ENCODE measurements at places on chromosomes 7 and 10.

GRCh38 chr10:118241229-118242137 is 100.6 kb downstream of the FAM204A start:
- peak; percentile 51 for DNase-seq

- DNase-seq, result no peak
These were observed 61.8 kb downstream of the TACC2 start for GRCh38 chr10:122050811-122051210.

GRCh38 chr10:10350050-10350449 is 667.6 kb upstream of the CELF2 start:
- no peak for DNase-seq

GRCh38 chr10:88804083-88804812 is 1.7 kb downstream of the LIPM start:
- DNase-seq, result no peak

DNA sequence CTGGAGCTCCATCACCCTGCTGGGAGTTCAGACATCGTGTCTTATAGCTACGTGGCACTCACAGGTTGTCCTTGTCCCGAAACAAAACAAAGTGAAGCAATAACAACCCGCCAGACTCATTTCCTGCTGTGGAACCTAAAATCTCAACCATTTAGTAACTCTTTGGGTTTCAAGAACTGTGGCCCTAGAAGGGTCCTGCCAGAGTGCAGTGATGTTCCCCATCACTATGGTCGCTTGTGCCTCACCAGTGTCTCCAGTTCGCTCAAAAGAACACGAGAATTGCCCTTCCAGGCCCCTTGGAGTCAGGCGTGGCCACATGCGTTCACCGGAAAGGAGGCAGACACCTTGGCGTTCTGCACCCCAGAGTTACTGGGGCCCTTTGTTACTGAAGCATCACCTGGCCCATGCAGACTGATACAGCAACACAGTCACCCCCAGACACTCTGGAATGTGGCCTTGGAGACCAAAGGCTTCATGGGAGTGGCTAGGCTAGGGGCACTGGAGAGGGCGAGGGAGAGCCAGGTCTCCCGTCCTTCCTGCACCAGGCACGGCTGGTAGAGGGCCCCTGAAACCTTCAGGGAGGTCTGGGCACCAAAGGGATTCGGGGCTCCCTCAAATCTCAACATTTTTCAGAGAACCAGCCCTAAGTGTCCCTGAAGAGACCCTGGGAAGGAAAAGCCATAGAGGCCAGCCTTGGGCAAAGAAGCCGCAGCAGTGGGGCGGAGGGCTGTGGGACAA is 908 bp downstream of the CRYGN start:
- no peak for DNase-seq

GRCh38 chr10:4652111-4653010 is 173.6 kb upstream of the AKR1E2 start:
- no peak for DNase-seq

DNA sequence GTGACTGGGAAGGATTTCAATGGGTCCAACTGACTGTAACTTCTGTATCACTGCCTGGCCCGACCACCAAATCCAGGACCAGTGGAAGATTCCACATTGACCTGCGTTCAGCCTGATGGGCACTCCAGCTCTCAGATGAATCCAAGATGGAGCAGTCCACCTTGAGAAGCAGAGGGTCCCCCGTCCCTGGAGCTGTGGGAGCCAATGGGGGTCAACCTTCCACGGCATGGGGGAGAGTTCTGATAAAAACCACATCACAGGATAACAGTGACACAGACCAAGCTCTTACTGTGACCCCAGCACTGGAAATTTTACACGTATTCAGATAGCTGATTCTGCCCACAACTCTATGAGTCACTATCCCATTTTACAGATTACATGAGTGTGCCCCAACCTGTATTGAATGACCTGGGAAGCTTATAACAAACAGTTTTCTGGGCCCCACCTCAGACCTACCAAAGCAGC is 11.2 kb downstream of the ZCCHC24 start:
- no peak for DNase-seq

DNA sequence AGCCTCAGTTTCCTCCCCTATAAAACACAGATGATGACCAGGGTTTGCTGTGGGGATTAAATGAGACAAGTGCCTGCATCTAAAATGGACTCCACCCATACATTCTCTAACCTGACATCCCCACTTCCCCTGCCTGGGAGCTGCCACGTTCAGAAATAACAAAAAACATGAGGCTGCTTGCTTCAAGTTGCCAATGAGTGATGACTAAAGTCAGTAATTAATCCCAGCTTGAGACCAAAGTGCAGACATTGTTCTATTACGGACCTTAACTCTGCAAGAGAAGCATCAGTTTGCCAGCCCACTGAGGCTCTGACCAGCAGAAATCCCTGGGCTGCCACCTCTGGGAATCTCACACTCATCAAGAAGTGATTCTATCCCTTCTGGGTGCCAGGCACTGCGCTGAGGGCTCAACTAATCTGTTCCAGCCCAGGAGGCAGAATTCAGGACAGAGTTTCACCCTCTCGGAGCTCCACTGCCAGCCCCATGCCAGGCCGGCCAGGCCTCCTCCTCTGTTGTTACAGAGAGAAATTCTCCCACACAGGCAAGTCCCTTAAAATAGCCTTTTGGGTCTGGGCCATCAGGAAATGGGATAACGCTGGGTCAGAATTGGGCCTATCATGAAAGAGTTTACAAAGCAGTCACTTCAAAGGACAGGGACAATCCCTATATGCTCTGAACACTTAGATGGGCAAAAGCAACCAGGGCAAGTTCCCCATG is 11.4 kb downstream of the SH3PXD2A start:
- no peak for DNase-seq

GRCh38 chr7:95046494-95047240 is 139.3 kb downstream of the PPP1R9A start:
- DNase-seq, result no peak

- DNase-seq, result no peak
These were observed 21.7 kb upstream of the PFKP start for GRCh38 chr10:3045471-3046209.

DNA sequence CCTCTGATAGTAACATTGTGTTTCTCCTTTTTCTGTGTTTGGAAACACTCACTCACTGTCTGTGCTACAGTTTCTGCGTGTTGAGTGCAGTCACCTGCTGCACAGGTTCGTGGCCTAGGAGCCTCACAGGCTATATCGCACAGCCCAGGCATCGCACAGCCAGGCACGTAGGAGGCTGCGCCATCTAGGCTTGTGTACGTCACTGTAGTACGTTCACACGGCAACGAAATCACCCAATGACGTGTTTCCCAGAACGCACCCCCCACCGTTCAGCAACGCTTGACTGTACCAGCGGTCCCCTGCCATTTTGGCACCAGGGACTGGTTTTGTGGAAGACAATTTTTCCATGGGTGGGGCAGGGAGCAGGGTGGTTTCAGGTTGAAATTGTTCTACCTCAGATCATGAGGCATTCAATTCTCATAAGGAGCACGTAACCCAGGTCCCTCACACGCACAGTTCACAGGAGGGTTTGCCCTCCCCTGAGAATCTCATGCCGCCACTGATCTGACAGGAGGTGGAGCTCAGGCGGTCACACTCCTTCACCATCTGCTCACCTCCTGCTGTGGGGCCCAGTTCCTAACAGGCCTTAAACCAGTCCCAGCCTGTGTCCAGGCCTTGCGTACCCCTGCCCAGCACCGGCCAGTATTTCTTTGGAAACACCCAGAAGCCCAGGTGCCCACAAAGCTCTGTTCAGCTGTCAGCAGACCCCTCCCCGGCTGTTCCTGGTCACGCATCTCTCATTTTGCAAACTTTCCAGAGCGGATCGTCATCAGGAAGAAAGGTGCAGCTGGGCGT is 23.2 kb upstream of the PRKAR1B start:
- DNase-seq, result no peak

DNA sequence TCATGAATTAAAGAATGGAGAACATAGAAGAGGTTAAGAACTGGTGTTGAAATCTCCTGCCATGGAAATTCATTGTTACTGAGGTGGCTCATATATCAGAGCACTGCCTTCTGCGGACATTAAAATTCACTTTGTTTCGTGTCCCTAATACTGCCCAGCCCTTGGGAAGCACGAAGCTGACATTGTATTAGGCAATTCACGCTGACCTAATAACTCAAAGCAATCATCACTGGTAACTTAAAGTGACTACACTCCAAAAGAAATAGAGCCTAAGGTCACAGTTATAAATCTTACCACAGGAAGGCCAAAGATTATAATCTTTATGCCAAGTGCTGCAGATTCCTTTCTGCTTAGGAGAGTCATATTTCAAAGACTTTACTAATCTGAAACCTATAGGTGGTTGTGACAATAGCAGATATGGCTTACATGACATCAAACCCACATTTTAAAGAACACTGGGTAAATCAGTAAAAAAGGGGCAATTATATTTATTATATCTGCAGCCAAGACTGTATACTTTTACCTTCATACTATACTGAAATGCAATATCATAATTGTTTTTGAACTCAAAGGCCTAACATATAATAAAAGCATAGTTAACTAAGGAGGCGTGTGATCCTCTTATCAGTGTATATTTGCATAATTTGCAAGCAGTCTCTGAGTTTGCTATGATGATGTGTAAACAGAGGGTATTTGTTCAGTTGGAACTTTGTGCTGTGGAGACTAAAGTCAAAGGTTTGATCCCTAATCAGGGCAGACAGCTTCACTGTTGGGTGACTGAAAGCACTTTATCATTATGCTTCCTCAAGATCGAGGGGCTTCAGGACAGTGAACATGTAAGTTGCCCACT is 51.9 kb upstream of the CAPZA2 start:
- DNase-seq, result no peak

DNA sequence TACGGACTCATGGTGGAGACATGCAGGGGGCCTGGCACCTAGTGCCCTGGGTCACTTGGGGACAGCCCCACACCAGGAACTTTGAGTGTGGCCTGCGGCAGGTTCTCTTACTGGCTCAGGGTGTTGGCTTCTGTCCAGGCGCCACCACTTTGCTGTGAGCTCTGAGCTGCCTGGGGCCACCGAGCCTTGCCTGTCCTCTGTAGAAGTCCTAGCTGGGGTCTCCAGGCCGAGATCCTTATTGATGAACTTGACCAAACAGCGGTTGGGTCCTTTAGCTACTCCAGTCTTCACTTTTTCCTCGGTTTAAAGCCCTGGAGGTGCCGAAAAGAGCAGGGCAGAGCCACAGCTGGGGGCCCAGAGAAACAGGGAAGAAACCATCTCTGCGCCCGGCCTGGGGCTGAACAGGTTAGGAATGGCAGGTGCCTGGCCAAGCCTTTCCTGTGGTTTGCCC is 41.3 kb downstream of the ZNF467 start:
- DNase-seq, result no peak

GRCh38 chr10:101565936-101566332 is 22.1 kb downstream of the POLL start:
- DNase-seq, result no peak

GRCh38 chr7:94882891-94883290 is 24.5 kb upstream of the PPP1R9A start:
- DNase-seq, result no peak

DNA sequence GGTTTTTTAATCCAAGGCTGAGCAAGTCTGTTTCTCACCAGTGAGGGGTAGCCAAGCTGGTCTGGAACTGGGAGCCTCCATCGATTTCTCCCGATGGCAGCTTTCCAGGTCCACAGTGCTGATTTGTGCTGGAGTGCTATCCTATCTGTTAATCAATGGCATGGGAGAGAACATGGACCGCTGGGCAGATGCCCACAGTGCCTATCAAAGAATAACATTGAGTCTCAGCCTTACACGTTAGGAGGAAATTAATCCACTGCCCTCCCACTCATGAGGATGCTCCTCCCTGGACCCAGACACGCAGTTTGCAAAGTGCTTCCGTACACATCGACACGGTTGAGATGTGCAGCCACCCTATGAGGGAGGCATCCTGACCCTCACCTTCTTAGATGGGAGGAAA is 36.0 kb upstream of the CUX1 start:
- no peak for DNase-seq

- DNase-seq, result no peak
These were observed 49.3 kb downstream of the COL28A1 start for GRCh38 chr7:7486362-7486761.
